ENCODE measurements at places on chromosomes 2 and 18.

DNA sequence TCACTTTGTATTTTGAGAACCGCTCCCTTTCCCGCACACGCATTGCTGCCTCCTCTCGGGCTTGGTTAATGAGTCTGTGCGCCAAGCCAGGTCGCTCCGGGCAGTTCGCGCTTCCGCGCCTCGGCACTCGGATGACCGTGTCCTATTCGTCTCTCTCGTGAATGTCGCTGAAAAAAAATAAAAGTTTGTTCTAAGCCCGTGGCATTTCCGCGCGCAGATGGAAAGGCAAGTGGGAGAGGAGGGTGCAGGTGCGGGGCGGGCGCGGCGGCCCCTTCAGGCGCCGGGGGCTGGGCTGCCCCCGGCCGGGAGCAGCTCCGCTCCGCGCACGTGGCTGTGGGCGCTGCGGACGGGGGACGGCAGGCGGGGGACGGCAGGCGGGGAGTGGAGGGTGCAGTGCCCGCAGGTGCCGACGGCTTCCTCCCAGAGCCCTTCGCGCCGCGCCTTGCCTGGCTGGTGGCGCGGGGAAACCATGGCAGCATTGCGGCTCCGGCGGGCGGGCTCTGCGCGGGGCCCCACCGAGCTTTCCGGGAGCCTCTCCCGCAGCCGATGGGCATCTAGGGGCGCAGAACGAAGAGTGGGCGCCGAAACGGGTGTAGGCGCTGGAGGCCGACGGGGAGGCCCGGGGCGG lies 159.6 kb upstream of the SIX2 start:
- H3K27ac ChIP-seq = no peak overlapping the region
- peak overlapping the region; percentile 93 for H3K4me3 ChIP-seq
- H3K4me1 ChIP-seq = peaks cover 3% of the 10 kb centered on the region
- peak; percentile 40 for DNase-seq

DNA sequence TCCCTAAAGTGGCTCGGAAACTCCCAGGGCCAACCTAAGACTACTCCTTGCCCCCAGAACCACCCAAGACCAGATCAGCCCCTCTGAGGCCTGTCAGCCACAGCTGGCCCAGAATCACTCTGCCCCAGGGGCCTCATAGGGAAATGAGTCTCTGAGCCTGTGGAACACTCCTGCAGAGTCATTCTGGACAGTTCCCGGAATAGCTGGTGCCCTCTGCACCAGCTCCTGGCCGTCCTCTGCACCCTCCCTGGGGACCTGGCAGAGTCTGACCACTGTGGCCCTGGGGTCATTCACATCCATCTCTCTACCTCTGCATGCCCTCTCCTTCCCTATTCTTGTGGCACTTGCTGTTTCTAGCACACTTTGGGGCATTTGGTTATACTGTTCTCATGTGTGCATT lies 14.6 kb upstream of the TMEM214 start:
- peaks cover 4% of the 10 kb centered on the region for H3K27me3 ChIP-seq
- peak overlapping the region; percentile 20 for H3K4me3 ChIP-seq
- peaks cover 22% of the 10 kb centered on the region for H3K4me1 ChIP-seq
- peaks cover 17% of the 10 kb centered on the region for H3K36me3 ChIP-seq
- DNase-seq = no peak

DNA sequence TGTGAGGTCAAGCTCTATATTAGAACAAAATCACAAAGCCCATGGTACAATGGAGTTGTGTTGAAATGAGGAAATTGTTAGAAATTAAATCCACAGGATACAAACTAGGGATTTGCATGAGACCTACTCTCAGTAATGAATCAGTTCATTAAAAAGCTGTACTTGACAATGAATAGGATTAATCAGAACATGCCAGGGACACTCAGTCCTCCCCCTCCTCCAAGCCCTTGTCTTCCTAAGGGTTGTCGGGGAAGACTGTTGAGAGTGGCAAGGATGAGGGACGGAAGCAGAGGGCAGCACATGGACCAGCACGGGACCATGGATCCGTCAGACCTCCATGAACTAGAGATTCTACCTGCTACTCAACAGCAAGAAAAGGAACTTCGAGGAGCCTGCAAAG lies 39.8 kb downstream of the SPRED2 start:
- no peak overlapping the region for H3K4me3 ChIP-seq
- H3K27me3 ChIP-seq = peaks cover 2% of the 10 kb centered on the region
- H3K27ac ChIP-seq = no peak overlapping the region
- no peak for DNase-seq
- H3K4me1 ChIP-seq = peaks cover 38% of the 10 kb centered on the region

GRCh38 chr2:218281449-218281848 lies 10.9 kb downstream of the TMBIM1 start:
- DNase-seq = no peak
- peaks cover 11% of the 10 kb centered on the region for H3K4me1 ChIP-seq
- H3K27ac ChIP-seq = no peak overlapping the region
- H3K4me3 ChIP-seq = peak overlapping the region; percentile 30
- H3K27me3 ChIP-seq = peaks cover 6% of the 10 kb centered on the region

GRCh38 chr18:26978812-26979341 lies 113.4 kb upstream of the AQP4 start:
- no peak for DNase-seq
- H3K4me3 ChIP-seq = no peak overlapping the region
- H3K36me3 ChIP-seq = no peaks in the 10 kb centered on the region
- H3K4me1 ChIP-seq = peaks cover 2% of the 10 kb centered on the region

Data from glutamatergic neuron (in vitro differentiated cells).